Fibroblast of lung (primary cell): ENCODE measurements at places on chromosomes 16 and 17.
A peak's percentile ranks its signal among the peaks of the same experiment; 100 is the strongest.

GRCh38 chr17:46115699-46116098, 77.5 kb downstream of the KANSL1 start:
- DNase-seq = peak; percentile 28

DNA sequence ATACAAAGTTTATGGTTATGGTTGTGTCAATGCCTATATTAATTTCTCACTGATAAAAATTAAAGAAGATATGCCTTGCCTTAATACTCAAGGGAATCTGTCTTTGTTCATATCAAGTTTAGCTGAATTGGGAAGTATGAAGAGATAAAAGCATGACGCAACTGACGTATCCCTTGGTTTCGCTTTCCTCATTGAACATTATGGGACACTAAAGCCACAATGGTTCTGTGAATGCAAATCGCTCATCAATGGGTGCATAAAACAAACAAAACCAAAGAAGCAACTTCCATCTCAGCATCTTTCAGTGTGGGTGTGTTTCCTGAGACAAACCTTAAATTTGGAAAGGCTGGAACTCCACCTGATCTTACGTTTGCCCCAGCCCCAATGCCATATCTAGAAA, 108.2 kb downstream of the NPIPB5 start:
- no peak for DNase-seq

- peak; percentile 70 for DNase-seq
Measured at GRCh38 chr16:72480911-72481310, 309.0 kb upstream of the PMFBP1 start.

- no peak for DNase-seq
Measured at GRCh38 chr17:67059372-67059771, 15.0 kb downstream of the CACNG1 start.

- no peak for DNase-seq
Measured at GRCh38 chr16:9900576-9900975, 281.7 kb downstream of the GRIN2A start.

GRCh38 chr17:45046537-45047125, 4.8 kb downstream of the DCAKD start:
- DNase-seq = peak; percentile 39

DNA sequence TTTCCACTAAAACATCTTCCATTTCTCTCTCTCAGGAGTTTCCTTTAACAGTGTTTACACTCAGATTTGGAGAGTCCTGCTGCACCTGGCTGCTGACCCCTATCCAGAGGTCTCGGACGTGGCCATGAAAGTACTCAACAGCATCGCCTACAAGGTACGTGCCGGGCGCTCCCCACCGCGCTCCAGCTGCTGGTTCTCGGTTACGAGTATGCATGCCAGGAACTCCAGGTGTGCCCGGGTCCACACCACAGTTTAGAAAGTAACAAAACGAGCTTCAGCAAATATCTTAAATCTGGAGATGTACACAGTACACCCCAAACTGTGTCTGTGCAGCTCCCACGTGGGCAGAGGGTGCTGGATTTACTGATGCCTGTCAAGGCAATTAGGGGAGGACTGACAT, 82.9 kb upstream of the CHMP6 start:
- no peak for DNase-seq

GRCh38 chr16:84545114-84545737, 40.8 kb upstream of the MEAK7 start:
- DNase-seq = no peak

GRCh38 chr17:10349403-10349802, 23.4 kb downstream of the MYH13 start:
- no peak for DNase-seq

DNA sequence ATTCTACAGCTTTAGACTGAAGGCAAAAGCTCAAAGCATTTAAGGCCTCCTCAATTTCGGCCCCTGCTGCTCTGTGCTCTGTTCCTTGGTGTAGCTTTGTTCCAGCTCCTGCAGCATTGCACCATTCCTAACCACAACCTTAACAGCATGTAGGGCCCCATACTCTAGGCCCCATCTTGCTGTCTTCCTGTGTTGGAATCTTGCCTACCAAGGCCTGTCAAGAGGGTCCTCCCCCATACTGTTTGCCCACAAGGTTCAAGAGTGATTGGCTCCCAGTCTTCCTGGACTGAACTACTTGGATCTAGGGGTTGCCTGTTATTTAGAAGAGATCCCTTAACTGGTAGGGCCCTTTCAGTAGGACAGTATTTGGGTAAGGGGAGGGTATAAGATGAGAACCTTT, 26.8 kb downstream of the TRPV2 start:
- peak; percentile 58 for DNase-seq

DNA sequence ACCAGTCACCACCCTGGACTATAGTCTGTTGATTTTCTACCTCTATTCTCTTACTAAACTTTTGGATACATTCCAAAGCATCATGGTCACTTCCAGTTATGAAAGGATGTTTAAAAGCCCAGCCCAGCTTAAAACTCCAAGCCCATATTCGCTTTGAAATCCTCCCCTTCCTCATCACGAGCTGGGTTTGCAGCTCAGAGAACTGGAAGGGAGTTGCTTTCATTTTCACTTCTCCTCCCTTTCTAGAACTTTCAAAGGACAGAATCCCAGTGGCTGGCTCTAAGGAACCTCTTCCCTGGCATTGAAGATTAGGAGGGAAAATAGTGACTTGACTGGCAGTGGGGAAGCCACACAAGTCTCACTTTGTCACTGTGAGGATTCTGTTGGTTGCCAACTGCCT, 100.1 kb upstream of the DYNLRB2 start:
- no peak for DNase-seq

DNA sequence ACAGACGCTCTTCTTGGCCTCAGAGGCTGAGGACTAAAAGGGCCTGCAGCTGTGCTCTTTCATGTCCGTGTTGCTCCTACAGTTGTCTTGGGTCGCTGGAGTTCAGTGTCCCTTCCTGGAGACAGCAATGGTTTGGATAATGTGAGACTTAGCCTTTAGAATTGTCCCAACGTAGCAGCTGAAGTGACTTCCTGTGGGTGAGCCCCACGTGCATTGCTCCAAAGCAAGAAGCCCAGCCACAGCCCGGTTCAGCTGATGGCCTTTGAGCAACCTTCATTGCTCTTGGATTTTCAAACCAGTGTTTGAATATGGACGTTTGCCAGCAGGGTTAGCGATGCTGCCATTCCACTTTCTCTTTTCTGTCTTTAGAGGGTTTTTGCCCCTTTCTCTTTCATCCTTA, 19.7 kb downstream of the TMEM11 start:
- DNase-seq = peak; percentile 40

GRCh38 chr16:67606632-67607031, 38.3 kb upstream of the CARMIL2 start:
- no peak for DNase-seq

- DNase-seq = no peak
Measured at GRCh38 chr16:27149986-27150385, 53.3 kb upstream of the KDM8 start.

DNA sequence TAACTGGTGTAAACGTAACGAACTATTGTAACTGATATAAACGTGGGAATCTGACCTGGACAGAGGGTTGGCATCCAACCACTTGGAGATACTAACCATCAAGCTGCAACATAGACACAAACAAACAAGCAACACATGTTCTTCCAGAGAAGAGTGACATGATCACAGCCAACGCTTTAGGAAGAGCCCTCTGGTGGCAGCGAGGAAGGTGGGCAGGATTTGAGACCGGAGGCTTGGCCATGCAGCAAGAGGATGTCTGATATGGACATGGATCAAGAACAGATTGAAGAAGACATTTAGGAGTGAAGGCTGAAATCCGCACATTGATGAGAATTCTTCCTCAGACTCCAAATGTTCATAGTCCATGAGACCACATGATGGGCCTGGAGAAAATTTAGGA, 40.3 kb upstream of the TNRC6A start:
- peak; percentile 61 for DNase-seq

- peak; percentile 50 for DNase-seq
Measured at GRCh38 chr16:87178977-87179376, 138.2 kb downstream of the C16orf95 start.

DNA sequence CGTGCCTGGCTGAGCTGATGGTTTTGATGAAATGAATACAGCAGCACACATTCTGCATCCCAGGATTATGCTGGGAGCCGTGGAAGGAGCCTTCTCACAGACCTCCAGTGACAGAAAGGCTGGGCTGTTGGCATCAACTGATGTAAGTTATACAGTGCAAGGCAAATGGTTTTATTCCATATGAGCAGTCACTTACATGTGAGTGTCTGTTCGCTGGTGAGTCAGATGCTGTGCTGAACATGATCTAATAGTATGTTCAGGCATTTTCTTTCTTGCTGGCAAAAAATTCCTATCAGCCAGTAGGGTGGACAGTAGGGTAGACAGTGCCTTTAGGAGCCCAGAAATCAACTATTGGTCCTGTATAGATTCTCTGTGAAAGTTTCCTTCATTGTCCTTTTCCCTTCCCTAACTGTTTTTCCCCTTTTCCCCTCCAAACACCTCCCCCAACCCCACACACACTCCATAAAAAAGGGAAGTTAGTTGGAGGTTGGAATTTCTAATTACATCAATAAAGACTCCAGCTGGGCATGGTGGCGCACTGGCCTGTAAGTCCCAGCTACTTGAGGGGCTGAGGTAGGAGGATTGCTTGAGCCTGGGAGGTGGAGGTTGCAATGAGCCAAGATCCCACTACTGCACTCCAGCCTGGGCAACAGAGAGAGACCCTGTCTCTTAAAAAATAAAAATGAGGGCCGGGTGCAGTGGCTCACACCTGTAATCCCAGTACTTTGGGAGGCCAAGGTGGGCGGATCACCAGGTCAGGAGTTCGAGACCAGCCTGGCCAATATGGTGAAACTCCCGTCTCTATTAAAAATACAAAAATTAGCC, 36.2 kb downstream of the LDHD start:
- peak; percentile 80 for DNase-seq

- DNase-seq = no peak
Measured at GRCh38 chr17:79789943-79790804, 6.7 kb downstream of the CBX8 start.

DNA sequence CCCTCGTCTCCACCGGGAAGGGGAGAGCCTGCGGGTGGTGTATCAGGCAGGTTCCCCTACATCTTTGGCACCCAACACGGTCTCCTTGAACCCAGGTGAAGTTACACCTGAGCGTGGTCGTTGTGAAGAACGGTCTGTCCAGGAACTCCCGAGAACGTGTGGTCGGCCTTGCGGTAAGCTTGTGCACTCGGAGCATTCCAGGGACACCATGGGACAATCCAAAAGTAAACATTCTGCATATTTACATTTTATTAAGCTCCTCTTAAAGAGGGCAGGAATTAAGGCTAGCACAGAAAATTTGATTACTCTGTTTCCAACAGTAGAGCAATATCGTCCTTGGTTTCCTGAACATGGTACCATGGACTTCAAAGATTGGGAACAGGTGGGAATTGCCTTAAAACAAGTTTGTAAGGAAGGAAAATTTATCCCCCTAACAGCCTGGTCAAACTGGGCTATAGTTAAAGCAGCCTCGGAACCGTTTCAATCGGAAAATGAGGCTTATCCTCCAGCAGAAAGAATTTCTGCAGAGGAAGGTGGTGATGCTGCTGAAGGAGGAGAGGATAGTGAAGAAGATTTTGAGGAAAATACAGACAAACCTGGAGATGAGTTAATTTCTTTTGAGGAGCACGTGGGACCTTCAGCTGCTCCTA, 18.2 kb downstream of the ALOX15B start:
- DNase-seq = no peak

GRCh38 chr17:42748908-42749798, 4.3 kb upstream of the EZH1 start:
- DNase-seq = no peak

GRCh38 chr17:73947281-73947965, 256.1 kb upstream of the RPL38 start:
- DNase-seq = no peak

DNA sequence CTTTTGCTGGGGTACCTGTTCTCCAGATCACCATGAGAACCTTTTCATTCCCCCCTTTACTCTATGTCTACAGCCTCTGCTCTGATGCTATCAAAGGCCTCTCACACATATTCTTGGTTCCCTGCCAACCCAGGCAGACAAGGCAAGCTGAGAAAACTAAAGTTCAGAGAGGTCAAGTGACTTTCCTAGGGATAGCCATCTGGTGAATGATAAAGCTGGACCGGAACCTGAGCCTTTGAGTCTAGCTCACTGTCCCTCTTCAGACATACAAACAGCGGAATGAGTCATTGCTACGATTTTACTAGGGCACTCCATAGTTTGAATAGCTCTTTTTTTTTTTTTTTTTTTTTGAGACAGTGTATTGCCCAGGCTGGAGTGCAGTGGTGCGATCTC, 73.3 kb downstream of the XYLT1 start:
- peak; percentile 58 for DNase-seq

GRCh38 chr17:60618854-60619526, 19.0 kb downstream of the PPM1D start:
- no peak for DNase-seq

DNA sequence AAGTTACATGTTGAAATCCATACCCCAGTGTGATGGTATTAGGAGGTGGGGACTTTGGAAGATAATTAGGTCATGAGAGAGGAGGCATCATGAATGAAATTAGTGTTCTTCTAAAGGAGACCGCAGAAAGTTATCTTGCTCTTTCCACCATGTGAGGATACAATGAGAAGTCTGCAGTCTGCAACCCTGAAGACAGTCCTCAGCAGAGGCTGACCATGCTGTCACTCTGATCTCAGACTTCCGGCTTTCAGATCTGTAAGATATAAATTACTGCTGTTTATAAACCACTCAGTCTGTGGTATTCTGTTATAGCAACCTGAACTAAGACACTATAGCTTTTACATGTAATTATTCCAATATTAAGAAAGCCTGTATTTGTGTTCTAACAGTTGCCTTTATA, 116.7 kb upstream of the CES5A start:
- DNase-seq = no peak

- no peak for DNase-seq
Measured at GRCh38 chr17:4935650-4936049, 3.6 kb downstream of the GP1BA start.

DNA sequence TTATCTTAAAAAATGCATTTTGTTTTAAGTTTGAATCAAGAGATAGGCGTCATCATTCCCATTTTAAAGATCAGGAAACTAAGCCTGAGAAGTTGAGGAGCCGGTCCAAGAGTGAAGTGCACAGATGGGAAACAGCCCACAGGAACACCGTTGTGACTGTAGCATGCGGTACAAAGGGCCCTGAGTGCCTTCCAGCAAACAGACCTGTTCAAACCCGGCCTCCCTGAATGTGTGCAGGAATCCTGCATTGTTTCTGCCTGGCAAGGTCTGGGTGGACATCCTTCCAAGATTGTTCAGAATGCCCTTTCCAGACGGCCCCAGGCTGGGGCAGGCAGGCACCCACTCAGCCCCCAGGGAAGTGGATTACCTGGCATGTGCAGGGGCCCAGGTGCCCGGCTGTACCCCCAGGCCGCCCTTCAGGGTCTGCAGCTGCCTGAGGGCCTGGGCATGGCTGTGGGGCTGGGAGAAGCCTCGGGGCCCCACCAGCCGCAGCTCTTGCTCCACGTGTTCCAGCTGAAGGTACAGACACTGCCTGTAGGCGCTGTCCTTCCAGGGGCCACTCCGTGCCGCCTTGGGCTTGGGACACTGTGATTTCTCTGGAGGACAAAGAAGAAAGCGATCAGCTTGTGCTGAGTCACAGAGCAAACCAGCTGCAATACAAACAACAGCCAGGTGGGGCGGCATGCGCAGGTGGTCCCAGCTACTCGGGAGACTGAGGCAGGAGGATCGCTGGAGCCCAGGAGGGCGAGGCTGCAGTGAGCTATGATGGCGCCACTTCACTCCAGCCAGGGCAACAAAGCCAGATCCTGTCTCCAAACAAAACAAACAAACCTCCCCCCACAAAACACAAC, 45.0 kb upstream of the GCSH start:
- DNase-seq = no peak

GRCh38 chr16:50530277-50531236, 17.6 kb upstream of the NKD1 start:
- no peak for DNase-seq

GRCh38 chr16:65728167-65728566, 606.3 kb upstream of the CDH11 start:
- DNase-seq = no peak

- no peak for DNase-seq
Measured at GRCh38 chr17:81534157-81535006, 6.2 kb downstream of the FSCN2 start.
